ENCODE measurements at places on chromosomes 3 and 15.

- peaks cover 6% of the 10 kb centered on the region for H3K4me1 ChIP-seq
- no peaks in the 10 kb centered on the region for H3K36me3 ChIP-seq
- no peak overlapping the region for H3K4me3 ChIP-seq
- no peak for DNase-seq
- H3K27me3 ChIP-seq: peaks cover 34% of the 10 kb centered on the region
- H3K27ac ChIP-seq: no peak overlapping the region
Measured at GRCh38 chr3:127753898-127754410, 68.4 kb downstream of the MGLL start.

DNA sequence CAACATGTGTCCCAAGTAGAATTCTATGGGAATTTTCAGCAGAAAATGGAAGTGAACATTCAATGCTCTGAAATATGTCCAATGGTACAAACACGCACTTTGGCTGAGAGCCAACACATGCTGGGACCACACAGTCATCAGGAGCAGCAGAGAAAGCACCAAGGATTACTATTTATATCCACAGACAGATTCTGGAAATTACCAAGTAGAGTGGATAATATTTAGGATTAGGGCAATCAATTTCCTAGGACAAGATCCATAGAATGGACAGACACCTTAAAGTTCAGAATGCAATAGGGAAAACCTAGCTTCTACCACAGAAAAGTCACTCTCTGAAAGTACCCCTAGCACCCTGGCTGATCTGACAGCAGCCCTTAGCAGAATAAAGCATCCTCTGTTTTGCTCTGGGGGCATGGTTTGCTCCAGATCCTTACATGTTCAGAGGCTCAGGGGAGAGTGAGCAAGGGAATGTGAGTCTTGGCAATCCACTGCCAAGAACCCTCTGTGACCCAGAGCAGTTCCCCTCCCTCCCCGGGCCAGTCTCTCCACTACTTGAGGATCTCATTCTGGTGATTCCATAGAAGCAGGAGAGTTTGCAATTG, 206.0 kb upstream of the WNT5A start:
- no peak overlapping the region for H3K27ac ChIP-seq
- no peak overlapping the region for H3K4me3 ChIP-seq
- no peaks in the 10 kb centered on the region for H3K27me3 ChIP-seq
- H3K36me3 ChIP-seq: no peaks in the 10 kb centered on the region

GRCh38 chr3:155960060-155960459, 89.6 kb downstream of the GMPS start:
- no peaks in the 10 kb centered on the region for H3K36me3 ChIP-seq
- H3K4me1 ChIP-seq: no peaks in the 10 kb centered on the region
- no peak overlapping the region for H3K27ac ChIP-seq
- H3K4me3 ChIP-seq: no peak overlapping the region
- no peak for DNase-seq
- no peaks in the 10 kb centered on the region for H3K27me3 ChIP-seq

- no peaks in the 10 kb centered on the region for H3K27me3 ChIP-seq
- H3K4me3 ChIP-seq: no peak overlapping the region
- H3K27ac ChIP-seq: no peak overlapping the region
Measured at GRCh38 chr3:148333091-148333490, 364.6 kb upstream of the AGTR1 start.

DNA sequence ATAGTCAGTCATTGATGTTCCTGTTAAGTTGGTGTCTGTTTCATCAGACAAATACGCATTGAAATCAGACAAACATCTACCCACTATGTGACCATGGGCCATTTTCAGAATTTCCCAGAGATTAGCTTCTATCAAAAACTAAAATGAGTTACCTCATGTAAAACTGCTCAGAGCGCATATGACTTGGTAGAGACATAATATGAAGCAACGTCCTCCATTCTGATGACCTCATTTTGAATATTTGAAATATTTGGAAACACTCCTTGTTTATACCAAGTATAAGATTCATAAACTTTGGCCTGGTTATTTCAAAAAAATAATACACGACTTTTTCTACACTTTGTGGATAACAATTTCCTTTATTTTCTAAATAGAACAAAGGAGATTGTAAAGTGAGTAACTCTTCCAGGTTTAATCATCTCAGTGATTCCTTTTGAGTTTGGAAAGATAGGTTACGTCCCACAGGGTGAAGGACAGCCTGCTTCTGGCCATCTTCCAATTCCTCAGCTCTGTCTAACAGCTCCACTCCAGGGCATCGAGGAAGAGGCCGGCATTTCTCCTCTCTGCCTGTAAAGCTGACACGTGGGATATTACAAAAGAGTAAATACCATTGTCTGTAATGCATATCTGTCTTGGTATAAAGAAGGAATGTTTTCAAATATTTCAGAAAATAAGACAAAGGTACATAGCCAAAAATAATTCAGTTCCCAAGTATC, 122.6 kb downstream of the CADM2 start:
- no peaks in the 10 kb centered on the region for H3K27me3 ChIP-seq
- no peaks in the 10 kb centered on the region for H3K4me1 ChIP-seq
- no peak overlapping the region for H3K4me3 ChIP-seq
- no peak overlapping the region for H3K27ac ChIP-seq

DNA sequence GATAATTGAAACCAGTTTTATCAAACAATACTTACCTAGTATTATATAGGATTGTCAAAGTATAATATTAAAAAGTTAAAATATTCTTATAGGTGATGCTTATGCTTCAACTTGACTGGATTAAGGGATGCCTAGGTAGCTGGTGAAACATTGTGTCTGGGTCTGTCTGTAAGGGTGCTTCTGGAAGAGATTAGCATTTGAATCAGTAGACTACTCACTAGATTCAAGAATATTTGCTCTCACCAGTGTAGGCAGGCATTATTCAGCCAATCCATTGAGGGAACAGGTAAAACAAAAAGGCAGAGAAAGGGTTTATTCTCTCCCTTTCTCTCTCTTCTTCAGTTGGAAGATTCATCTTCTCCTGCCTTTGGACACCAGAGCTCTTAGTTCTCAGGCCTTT, 486.8 kb upstream of the GOLIM4 start:
- H3K27ac ChIP-seq: no peak overlapping the region
- H3K36me3 ChIP-seq: no peaks in the 10 kb centered on the region
- no peaks in the 10 kb centered on the region for H3K27me3 ChIP-seq
- DNase-seq: no peak

DNA sequence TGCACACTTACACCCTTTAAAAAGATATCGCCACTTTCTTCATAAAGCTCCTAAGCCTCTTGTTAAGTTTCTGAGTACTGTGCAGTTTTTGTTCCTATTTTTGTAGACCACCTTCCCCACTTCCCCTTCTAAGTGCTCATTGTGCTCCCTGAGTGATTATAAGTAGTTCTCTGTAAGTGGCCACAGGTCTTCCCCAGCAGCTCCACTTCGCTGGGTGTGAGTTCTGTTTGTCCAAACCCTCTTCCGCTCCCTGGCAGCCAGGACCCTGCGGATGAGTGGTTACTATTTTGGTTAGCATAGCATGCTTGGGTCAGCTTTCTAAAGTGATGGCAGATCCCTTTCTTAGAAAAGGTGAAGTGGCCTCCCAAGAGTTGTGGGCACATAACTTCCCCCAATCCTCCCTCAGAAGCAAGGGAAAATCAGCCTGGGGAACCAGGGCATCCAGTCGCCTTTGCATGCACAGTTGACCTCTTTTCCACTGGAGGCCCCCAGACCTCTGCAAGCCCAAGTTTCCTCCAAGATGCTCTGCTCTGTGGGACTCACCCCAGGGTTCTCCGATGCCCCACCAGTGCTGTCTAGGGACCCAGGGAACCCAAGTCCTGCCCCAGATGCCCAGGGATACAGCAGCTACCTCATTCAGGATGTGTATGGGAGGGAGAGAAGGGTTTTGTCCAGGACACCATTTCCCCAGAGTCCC, 69.6 kb downstream of the ATP10A start:
- DNase-seq: no peak
- no peaks in the 10 kb centered on the region for H3K36me3 ChIP-seq
- no peaks in the 10 kb centered on the region for H3K27me3 ChIP-seq
- H3K4me3 ChIP-seq: no peak overlapping the region
- no peak overlapping the region for H3K27ac ChIP-seq

DNA sequence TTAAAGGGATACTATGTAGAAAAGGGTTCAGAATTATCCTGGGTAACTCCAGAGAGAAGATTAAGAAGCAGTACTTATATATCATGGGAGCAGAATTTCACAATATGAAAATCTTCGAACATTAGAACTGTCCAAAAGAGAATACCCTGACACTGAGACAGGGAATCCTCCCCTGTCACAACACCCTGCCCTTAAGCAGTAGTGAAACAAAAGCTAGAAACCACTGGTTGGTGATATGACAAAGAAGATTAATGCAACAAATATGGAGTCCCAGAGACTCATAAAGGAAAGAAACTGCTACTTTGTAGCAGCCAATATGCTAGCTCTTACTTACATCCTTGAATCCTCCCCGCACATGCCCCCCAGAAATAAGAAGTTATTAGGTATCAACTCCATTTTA, 18.5 kb downstream of the MIX23 start:
- no peaks in the 10 kb centered on the region for H3K36me3 ChIP-seq
- no peak overlapping the region for H3K27ac ChIP-seq
- no peaks in the 10 kb centered on the region for H3K27me3 ChIP-seq
- DNase-seq: no peak

DNA sequence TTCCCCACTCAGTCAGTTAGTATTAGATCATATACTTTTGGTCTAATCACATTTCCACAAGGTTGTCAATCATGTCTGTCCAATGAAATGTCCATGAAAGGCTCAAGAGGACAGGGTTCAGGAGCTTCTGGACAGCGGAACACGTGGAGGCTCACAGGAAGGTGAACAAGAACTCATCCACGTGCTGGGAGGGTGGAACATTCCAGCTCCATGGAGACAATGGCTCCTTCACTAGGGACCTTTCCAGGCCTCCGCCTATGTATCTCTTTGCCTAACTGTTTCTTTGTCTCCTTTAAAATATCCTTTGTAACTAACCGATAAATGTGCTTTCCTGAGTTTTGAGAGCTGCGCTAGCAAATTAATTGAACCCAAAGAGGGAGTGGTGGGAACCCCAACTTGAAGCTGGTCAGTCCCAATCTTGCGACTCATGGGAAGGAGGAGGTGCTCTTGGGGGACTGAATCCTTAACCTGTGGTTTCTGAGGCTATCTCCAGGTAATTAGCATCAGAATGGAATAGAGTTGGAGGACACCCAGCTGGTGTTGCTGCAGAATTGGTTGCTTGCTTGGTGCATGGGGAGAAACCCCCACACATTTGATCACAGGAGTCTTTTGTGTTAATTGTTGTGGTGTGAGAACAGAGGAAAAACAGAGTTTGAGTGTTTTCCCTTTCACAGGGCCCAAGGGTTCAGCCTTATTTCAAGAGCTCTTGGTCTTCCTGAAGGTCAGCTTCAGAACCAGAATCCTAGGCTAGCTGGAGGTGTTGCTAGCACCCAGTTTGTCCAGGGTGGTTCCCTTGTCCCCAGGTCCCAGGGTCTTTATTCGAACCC, 3.0 kb upstream of the TKT start:
- peaks cover 6% of the 10 kb centered on the region for H3K4me1 ChIP-seq
- no peaks in the 10 kb centered on the region for H3K36me3 ChIP-seq
- no peaks in the 10 kb centered on the region for H3K27me3 ChIP-seq
- DNase-seq: no peak
- H3K4me3 ChIP-seq: no peak overlapping the region

- DNase-seq: no peak
- no peaks in the 10 kb centered on the region for H3K27me3 ChIP-seq
- no peak overlapping the region for H3K27ac ChIP-seq
- H3K4me3 ChIP-seq: no peak overlapping the region
- H3K4me1 ChIP-seq: no peaks in the 10 kb centered on the region
- no peaks in the 10 kb centered on the region for H3K36me3 ChIP-seq
Measured at GRCh38 chr3:61645148-61645547, 83.8 kb downstream of the PTPRG start.

DNA sequence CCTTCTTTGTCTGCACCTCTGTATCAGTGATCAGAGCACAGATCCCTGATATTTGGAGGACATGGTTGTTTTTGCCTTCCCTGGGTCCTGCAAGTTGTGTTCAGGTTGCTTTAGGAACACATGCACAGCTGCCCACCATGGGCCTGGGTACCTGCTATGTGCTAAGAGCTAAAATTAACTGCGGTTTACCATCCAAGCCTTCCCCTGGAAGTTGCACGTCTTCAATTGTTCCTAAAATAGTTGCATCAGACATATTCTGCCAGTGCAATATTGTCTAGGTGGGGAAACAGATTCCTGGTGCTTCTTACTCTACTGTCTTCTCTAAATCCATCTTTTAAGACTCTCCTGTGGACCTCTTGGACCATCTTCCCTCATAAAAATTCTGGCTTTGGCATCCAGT, 80.9 kb downstream of the PDE8A start:
- no peak overlapping the region for H3K27ac ChIP-seq
- no peaks in the 10 kb centered on the region for H3K4me1 ChIP-seq
- H3K36me3 ChIP-seq: no peaks in the 10 kb centered on the region
- no peaks in the 10 kb centered on the region for H3K27me3 ChIP-seq

- H3K27me3 ChIP-seq: no peaks in the 10 kb centered on the region
- no peak overlapping the region for H3K4me3 ChIP-seq
- no peak overlapping the region for H3K27ac ChIP-seq
- DNase-seq: no peak
- H3K4me1 ChIP-seq: no peaks in the 10 kb centered on the region
Measured at GRCh38 chr3:153614563-153614962, 452.5 kb downstream of the RAP2B start.

GRCh38 chr3:112531358-112531781, 30.4 kb downstream of the ATG3 start:
- H3K36me3 ChIP-seq: peaks cover 3% of the 10 kb centered on the region
- no peak overlapping the region for H3K27ac ChIP-seq
- no peak overlapping the region for H3K4me3 ChIP-seq
- no peaks in the 10 kb centered on the region for H3K4me1 ChIP-seq
- no peaks in the 10 kb centered on the region for H3K27me3 ChIP-seq

DNA sequence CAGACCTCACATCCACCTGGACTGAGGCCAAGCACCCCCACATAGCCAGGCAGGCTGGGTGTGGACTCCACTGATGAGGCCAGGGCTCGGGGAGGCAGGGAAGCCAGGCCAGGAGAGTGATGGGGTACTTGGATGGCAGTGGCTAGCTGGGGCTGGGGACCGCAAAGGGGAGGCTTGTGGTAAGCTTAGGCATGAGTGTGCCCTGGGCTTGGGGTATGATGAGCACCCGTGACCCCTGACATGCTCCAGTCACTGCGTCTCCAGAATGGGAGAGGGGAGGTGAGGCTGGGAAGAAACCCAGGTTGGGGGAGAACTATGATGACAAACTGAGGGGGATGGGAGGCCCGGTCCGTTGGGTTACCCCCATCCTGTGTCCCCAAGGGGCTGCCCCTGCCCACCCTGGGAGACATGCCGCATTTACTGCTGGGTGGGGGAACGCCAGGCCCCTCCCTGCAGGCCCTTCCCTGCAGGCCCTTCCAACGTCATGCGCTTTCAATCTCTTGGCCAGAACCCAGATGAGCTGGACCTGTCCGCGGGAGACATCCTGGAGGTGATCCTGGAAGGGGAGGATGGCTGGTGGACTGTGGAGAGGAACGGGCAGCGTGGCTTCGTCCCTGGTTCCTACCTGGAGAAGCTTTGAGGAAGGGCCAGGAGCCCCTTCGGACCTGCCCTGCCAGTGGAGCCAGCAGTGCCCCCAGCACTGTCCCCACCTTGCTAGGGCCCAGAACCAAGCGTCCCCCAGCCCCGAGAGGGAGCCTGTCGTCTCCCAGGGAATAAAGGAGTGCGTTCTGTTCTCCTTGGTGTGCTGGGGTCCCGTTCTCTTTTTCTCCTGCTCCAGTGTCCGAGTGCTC, 34.1 kb downstream of the TSPAN3 start:
- no peaks in the 10 kb centered on the region for H3K4me1 ChIP-seq
- H3K4me3 ChIP-seq: no peak overlapping the region
- no peak for DNase-seq

GRCh38 chr3:186189492-186189891, 80.6 kb upstream of the ETV5 start:
- no peak overlapping the region for H3K4me3 ChIP-seq
- H3K27ac ChIP-seq: no peak overlapping the region
- peaks cover 11% of the 10 kb centered on the region for H3K4me1 ChIP-seq
- DNase-seq: no peak

All from T-cell (primary cell).